ENCODE measurements at places on chromosomes 12 and 14. TPM values are rescaled to one million over a fixed set of nuclear protein-coding genes. Genes with fewer than 3 reads are reported as not detected.

FOXM1 gene
- total RNA-seq = 71.1 TPM

NTF3 gene
- total RNA-seq = 2.2 TPM

SLCO1B1 gene
- not detected for total RNA-seq

TMCC3 gene
- total RNA-seq = 0.74 TPM

PTPRR gene
- total RNA-seq = not detected

WSCD2 gene
- not detected for total RNA-seq

PLXNC1 gene
- 0.89 TPM for total RNA-seq

MARCHF9 gene
- total RNA-seq = 2.2 TPM

REP15 gene
- 0.89 TPM for total RNA-seq

TGM1 gene
- 1.2 TPM for total RNA-seq

LYZ gene
- not detected for total RNA-seq

IPO4 gene
- total RNA-seq = 58.6 TPM

MRPL52 gene
- total RNA-seq = 245 TPM

SLC38A1 gene
- 36.3 TPM for total RNA-seq

NRIP2 gene
- total RNA-seq = not detected

SELPLG gene
- total RNA-seq = 0.74 TPM

Measured in bronchus fibroblast of lung (primary cell).